ENCODE measurements at places on chromosomes 2 and 18. TPM values are rescaled to one million over a fixed set of nuclear protein-coding genes. Genes with fewer than 3 reads are reported as not detected.

MSTN gene
- not detected for total RNA-seq

TET3 gene
- total RNA-seq = 8.7 TPM

CAVIN2 gene
- 4.3 TPM for total RNA-seq

TFPI gene
- total RNA-seq = 155 TPM

FOXD4L1 gene
- total RNA-seq = 0.20 TPM

TRABD2A gene
- total RNA-seq = 1.1 TPM

UGT1A10 gene
- not detected for total RNA-seq

VWC2L gene
- total RNA-seq = 0.15 TPM

IGFBP2 gene
- 42.6 TPM for total RNA-seq

MEIS1 gene
- 1.8 TPM for total RNA-seq

RESP18 gene
- not detected for total RNA-seq

- no peak for DNase-seq
These were observed 139.5 kb upstream of the SPHKAP start for GRCh38 chr2:228321015-228321414.

- no peak for DNase-seq
These were observed 309.9 kb downstream of the PIEZO2 start for GRCh38 chr18:10839421-10839820.

DNA sequence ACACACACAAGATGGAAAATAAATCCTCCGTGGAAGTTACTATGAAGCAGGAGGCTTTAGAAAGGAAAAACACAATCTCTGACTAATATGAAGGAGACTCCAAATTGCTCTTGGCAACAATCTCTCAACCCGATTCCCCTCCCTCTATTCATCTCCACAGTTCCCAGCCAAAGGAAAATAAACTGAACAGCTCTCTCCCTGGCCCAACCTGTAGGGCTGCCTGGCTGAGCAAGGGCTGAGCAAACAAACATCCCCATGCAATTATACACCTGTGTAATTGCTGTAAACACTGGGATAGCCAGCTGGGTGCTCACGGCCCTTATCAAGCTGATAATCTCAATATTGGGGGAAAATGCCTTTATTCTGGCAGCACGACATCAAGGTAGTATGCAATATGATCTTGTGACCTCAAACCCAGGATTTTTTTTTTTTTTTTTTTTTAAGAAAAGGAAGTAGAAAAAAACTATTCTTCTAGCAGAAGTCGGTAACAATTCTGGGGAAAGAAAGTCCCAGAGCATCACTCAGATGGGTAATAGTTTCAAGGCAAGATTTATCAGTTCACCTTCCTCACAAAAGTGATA is 203.3 kb upstream of the SMAD2 start:
- peak; percentile 63 for DNase-seq

GRCh38 chr2:205025580-205026240 is 480.4 kb downstream of the PARD3B start:
- DNase-seq = no peak

- DNase-seq = peak; percentile 91
These were observed 912 bp upstream of the LAPTM4A start for GRCh38 chr2:20052229-20052851.

- DNase-seq = no peak
These were observed 95.7 kb downstream of the ARMC9 start for GRCh38 chr2:231294116-231294515.

GRCh38 chr2:62713837-62714236 is 8.3 kb downstream of the EHBP1 start:
- no peak for DNase-seq

DNA sequence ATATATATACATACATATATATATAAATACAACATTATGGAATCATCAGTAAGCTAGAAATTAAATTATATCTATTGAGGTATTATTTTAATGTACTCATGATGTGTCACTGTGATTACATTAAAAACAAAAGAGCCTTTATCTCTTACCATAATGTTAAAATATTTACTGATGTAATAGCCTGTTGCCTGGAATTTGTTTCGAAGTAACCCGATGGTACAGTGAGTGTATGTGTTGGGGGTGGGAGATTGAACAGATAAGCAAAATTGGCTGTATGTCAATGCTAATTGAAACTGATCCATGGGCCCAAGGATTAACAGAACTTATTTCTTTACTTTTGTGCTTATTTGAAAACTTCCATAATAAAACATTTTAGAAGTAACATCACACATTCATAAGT is 1473.2 kb downstream of the LRP1B start:
- no peak for DNase-seq

- no peak for DNase-seq
These were observed 113.2 kb downstream of the MARCHF4 start for GRCh38 chr2:216259081-216259480.

DNA sequence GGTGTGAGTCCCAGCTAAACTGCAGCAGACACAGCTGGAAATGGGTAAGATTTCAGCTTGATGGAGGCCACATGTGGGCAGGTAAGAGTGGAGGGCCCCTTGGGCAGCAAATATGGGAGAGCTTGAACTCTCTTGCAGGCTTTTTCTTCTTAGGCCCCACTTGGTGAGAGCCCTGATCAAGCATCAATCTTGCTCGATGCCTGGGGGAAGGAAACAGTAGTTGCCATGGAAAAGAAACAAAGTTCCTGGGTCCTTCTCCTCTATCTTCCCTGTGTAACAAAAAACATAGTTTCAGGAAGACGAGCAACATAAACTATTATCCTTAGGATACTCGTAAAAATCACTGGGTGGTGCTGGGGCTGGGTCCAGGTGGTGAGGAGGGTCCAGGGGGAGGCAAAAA is 42.9 kb downstream of the KIAA1328 start:
- no peak for DNase-seq

DNA sequence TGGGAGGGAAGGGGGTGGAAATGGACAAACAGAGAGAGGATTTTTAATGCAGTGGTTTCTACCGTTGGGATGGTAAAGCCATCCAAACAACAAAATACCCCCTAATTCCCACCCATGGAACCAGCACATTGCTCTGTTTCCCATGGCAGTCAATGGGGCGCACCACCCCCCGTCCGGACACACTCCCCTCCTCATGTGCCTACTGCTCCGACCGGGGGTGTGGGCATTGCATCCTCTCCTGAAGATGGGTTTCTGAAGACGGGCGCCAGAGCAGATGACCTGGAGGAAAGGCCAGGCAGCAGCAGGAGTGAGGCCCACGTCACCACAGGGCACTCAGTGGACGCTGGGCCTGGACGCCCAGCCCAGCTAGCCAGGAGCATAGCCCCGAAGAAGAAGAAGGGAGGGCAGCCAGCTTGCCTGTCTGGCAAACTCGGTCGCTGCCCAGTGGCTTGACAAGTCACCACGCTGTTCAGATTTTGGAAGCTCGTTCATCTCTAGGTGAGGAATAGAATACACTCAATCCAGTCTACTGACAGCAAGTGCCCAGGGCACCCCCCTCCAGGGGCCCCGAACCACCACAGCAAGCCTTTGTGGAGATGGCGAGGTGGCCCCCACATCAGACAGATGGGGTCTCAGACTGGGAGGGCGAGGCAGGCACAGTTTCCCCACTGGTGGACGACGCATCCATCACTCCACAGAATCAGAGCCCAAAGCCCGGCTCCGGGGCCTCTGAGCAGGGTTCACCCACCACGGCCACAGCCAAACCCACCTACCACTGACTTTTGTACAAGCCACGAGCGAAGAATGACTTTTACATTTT is 296.2 kb upstream of the SALL3 start:
- DNase-seq = no peak

DNA sequence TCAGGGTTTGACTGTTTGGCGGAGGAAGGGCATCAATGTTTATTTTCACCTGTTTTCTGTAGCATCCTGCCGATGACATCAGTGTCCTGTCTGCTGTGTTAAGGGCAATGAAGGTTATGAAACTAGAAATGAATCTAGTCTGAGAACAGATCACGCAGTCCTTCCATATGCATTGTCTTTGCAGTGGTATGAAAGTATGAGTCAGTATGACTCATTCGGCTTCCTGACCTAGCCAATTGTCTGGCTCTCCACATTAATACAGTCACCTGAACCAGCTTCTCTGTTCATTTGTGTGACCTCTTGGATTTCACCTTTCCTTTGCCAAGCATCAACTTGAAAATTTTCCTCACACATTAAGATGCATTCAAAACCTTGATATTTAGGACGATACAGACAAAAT is 353.8 kb downstream of the RND3 start:
- DNase-seq = peak; percentile 98

DNA sequence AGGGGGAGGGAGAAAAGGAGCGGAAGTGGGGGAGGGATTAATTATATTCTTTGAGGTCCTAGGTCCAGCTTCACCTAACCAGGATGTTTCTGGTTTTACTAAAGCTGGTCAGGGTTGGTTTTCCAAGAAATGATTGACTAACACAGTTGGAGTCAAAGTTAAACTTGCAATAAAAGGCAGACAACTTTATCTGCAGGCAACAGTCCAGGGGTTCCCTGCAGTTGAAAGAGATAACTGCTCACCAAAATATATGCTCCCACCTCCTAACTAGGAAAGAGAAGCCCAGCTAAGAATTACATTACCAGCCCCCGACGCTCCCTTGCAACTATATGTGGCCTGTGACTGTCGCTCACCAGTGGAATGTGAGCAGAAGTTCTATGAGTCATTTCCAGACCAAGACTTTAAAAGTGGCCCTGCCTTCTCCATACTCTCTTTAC is 140.0 kb upstream of the PKDCC start:
- peak; percentile 89 for DNase-seq

- peak; percentile 60 for DNase-seq
These were observed 27.5 kb downstream of the BOLA3 start for GRCh38 chr2:74119912-74120825.

DNA sequence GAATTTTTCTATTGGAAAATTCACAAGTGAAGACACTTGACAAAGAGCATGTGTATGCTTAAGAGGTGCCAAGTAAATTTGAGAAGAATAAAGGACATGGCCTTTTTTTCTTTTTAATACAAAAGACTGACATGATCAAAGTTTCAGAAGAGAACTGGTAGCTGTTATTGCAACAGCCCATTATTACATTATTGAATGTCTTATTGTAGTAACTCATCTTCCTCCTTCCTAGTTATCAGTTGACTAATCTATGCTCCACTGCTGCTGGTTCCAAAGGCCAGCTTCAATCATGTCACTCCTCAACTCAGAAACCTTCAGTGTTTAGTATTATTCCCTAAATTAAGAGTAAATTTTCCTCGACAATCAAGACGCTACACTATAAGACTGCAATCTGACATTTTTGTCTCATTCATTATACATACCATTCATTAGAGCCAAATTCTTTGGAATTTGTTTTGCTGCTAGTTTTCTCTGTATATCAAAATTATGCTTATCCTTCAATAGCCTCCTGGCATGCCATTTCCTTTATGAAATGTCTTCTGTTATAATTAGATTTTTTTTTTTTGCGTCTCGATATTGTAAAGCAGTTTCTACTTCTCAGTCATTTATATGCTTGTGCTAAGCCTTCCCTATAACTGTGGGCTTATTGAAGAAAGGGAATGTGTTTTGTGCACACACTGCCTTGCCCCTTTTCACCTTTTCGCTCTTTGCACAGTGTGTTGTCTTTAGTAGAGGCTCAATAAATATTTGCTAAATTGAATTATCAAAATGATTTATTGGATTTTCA is 27.9 kb downstream of the ITGA4 start:
- DNase-seq = no peak

DNA sequence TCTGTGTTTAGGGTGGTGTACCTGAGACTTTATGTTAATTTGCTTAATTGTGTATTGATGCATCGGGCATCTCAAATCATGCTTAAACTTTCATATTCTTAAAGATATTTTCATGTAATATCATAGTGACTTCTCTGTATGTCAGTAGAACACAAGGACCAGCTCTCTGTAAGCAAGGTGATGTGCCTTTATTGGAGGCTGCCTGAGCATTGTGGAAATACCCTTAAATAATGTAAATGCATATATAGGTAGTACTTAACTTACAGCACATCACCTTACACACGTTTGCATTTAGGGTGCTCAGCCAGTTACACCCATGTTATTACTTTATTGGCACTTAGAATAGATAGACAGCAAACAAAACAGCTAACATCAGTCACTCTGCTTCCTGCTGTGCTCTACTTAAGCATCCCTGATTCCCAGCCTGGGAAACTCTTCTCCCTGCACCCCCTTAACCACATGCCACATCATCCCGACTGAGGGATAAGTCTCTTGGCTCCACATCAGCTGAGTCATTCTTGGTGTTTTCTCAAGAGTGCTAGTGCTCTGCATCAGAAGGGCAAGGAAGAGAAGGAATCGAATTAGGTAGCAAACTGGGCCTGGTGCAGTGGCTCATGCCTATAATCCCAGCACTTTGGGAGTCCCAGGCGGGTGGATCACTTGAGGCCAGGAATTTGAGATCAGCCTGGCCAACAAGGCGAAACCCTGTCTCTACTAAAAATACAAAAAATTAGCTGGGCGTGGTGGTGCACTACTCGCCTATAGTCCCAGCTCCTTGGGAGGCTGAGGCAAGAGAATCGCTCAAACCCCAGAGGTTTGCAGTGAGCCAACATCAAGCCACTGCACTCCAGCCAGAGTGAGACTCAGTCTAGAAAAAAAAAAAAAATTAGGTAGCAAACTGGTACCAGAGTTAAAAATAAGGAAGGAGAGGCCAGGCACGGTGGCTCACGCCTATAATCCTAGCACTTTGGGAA is 108.7 kb downstream of the MAP3K20 start:
- peak; percentile 98 for DNase-seq

DNA sequence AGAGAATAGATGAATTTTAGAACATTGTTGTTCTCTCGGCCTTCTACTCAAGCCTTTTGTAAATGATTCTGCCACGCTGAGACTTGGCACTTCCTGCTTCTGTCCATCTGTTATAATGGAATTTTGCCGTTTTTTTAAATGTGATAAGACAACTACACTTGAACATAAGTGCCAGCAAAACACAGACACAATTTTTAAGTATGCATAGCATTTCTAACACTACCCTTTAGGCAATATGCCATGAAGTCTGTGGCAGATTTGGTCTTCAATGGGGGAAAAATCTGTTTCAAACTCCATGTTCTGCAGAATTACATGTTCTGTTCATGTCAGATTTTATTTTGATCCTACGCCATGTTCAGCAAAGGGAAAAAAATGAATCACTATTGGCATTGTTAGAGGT is 1170.7 kb upstream of the SLC39A10 start:
- no peak for DNase-seq

- no peak for DNase-seq
These were observed 306.0 kb downstream of the BCL11A start for GRCh38 chr2:60247471-60247870.

DNA sequence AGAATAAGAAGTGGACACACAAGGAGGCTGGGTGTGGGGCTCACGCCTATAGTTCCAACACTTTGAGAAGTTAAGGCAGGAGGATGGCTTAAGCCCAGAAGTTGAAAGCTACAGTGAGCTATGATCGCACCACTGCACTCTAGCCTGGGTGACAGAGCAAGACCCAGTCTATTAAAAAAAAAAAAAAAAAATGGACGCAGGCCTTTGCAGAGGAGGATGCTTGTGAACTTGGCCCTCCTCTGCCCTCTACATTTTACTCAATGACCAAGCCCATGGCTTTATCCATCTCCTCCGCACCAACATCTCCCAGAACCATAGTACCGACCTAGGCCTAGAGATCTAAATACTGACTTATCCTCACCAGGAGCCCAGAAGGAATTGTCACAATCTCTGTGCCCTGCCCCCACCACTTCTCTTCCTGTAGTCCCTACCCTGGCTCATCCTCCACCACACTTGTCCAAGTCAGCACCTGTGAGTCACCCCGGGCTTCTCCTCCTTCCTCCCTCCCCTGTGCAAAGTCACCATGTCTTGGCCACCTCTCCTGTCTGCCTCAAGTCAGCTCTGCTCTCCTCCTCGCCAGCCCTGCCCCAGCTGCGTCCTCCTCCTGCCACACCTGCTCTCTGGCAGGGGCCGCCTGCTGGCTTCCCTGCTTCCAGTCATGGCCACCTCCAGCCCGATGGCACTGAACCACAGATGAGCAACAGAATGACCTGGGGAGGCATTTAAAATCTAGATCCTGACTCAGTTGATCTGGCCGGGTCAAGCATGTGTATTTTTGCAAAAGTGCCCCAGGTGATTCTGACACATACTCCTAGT is 35.8 kb upstream of the ASPRV1 start:
- DNase-seq = peak; percentile 57

GRCh38 chr2:173278794-173279526 is 75.7 kb upstream of the CDCA7 start:
- no peak for DNase-seq
